Caco-2 (cell line): ENCODE measurements at places on chromosomes 6 and 20.

GRCh38 chr6:12590901-12591300 lies 125.7 kb upstream of the PHACTR1 start:
- no peak for DNase-seq

DNA sequence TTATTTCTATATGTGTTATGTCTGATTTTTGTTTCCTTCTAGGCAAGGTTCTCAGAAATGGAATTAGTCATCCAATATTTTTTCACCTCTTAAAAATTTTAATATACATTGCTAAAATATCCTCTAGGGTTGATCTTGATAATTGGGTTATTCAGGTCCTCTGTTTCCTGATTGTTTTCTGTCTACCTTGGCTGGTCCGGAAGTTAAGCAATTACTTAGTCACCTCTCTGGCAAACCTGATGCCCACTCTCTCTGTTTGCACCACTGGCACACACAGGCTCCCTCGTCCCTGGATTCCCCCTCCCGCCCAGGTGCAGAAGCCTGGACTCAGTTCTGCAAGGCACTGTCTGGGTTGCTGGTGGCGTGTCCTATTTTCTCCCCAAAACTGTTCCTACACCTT lies 27.7 kb downstream of the CST9L start:
- no peak for DNase-seq

DNA sequence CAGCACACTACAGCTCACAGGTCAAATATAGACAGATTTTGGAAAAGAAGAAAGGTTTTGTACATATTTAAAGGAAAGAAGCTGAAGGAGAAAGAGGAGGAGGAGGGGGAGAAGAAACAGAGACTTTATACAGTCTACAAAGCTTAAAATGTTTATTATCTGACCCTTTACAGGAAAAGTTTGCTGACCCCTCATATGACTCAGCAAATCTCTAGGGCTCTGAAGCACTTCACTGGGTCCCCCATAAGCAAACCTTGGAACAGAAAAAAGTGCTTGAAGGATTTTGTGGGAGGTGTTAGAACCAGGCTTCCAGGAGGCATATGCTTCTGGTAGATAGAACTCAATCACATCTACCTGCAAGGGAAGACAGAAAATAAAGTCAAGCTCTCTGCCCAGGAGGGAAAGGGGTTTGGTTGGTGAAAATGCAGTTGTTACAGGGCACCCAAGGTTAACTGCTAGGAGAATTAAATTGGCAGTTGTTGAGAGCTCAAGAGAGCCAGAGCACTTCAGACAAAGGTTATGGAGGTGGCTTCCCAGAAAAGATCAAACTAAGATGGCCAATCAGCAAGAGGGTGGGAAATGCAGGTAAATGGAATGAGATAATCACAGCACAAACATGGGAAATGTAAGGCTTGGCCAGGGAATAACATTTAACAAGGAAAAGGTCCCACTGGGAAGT lies 207.4 kb upstream of the SGK1 start:
- no peak for DNase-seq

GRCh38 chr6:124069230-124069950 lies 265.7 kb downstream of the NKAIN2 start:
- no peak for DNase-seq

DNA sequence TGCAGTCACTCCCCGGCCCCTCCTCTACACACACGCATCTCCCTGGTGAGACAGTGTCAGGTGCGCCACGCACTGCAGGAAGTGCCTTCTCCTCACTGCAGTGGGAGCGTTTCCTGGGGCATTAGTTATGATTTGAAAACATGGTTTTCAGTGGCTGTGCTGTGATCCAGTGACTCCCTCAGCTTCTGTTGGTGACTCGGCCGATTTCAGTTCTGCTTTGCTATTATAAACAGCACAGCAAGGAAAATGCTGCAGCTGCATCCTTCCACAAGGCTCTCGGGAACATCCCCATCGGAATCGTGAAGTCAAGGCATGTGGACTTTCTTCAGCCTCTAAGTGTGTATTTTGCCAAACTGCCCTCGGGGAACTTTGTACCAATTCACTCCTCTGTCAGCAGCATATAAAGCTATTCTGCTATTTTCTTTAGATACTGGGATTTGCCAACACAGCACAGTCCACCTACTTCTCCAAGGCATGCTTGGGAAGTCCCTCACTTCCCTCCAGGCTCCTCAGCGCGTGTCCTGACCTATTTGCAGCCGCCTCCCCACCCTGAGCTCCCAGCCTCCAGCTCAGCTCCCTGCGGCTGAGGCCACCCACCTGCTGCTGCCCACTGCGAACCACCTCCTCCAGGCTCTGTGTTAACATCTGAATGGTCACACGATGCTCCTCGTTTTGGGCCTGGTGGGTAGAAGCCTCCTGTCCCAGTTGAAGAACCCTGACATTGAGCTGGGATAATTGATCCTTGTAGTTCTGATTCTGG lies 54.5 kb downstream of the GINS1 start:
- DNase-seq: no peak

GRCh38 chr20:58694241-58695083 lies 1.9 kb downstream of the NPEPL1 start:
- DNase-seq: no peak

DNA sequence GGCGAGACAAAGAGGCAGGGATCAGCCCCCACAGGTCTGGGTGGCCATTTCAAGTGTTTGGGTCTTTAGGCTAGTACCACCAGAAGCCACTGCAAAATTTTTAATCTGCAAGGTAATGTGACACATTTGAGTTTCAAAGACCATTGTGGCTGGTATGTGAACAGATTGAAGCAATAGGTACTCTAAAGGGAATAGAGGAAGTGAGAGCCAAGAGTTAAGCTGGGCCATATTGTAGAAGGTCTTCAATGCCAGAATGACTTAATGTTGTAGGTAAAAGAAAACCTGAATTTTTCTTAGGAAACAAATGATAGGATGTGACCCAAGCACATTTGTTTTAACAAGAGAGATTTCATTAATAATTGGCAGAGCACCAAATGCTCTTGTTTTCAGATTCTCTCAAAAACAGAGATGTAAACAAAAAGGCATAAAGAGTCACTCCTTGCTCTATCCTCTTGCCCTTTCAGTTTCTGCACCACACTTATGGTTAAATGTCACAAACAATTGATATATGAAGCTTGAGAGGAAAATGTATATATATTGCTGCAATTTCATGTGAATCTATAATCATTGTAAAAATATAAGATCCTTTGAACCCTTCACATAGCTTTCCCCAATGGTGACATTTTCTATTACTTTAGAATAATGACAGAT lies 307.1 kb upstream of the PLN start:
- DNase-seq: no peak

DNA sequence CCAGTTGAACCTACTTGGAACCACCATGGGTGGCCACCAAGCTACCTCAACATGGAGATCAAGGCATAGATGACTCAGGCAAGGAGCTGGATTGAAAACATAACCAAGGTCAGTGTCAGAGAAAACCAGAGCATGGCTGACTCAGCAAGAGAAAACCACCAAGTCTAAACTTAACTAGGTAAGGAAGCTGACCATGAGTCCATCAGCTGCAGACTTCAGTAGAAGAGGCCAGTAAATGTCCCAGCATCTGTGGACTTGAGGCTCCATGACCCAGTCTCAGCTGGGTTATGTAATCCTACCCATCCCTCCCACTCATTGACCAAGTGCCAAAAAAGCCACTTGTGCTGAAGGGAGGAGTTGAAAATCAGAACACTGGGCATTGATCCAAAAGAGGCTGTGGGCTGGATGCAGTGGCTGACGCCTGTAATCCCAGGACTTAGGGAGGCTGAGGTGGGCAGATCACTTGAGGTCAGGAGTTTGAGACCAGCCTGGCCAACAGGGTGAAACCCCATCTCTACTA lies 93.7 kb upstream of the CBLN4 start:
- no peak for DNase-seq

DNA sequence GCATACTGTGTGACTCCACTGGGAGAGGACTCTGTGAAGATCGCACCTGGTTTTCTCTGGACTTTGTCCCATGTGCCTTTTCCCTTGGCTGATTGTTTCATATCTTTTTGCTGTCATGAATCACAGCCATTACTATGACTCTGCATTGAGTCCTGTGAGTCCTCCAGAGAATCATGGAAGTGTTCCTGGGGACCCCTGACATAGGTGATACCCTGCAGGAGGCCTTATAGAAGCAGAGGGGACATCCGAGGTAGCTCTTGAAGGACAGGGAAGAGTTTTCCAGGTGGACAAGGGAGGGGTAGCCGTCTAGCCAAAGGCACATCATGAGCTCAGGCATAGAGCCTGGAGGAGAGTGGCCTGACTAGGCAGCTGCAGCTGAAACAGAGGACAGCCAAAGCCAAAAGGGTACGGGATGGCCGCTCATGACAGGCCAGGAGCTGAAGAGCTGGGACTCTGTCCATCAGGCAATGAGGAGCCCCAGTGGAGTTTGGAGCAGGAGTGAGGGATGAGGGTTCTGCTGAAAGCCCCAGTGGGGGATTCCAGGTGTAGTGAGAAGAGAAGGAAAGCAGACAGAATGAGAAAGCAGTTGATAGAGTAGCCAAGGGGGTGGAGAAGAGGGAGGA lies 86.6 kb upstream of the TOX2 start:
- peak; percentile 34 for DNase-seq

- no peak for DNase-seq
These were observed 48.2 kb downstream of the APCDD1L start for GRCh38 chr20:58466729-58467571.

DNA sequence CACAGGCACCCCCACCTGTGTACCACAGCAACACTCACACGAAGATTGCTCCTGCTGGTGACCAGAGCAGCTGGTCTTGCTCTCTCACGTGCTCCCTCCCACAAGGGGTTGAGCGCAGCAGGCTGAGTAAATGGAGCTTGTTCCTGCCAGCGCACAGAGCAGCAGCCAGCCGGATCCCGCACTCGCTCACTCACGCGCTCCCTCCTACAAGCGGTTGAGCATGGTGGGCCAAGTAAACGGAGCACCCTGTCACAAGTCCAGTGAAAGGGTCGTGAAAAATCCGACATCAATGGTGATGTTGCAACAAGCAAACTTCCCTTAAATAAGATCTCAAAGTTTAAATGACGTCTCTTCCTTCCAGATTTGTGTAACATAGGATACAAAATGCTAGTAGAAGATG lies 313.7 kb downstream of the FOXC1 start:
- no peak for DNase-seq

DNA sequence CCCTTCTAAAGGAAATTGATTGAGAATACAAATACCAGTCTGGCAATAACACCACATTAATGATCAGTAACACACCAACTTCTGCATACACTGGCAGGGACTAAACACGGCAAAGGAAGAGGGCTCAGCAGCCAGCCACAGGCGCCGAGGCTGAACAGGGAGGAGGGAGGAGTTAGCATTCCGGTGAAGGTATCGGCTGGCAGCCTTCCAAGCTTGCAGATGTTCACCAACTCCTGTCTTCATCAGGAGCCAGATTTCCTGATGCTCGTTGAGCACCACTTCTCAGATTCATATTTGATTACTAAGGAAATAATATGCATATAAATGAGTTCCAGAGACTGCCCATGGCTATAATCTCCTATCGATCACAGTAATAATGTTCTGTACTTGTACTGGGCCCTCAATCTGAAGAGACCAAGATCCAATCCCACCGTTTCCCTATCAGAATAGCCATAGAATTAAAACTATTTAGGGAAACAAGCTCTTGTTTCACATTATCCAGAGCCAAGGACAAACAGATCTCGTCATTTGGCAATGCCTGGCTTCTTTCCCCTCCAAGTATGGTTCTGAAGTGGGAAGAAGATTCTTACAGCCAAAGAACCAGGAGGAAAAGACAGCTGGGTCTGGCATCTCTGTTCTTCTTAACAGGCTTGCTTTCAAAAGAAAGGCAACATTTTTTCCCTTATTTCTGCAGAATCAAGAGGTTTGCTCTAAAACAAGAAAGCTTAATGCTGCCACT lies 42.2 kb downstream of the GFOD1 start:
- no peak for DNase-seq

- DNase-seq: no peak
These were observed 110.6 kb downstream of the ARID1B start for GRCh38 chr6:156887623-156888269.

GRCh38 chr6:99096170-99096569 lies 148.4 kb upstream of the FBXL4 start:
- no peak for DNase-seq

GRCh38 chr6:113633638-113634037 lies 223.5 kb upstream of the MARCKS start:
- no peak for DNase-seq

- no peak for DNase-seq
These were observed 182.9 kb downstream of the PTPRT start for GRCh38 chr20:43006651-43007375.

- DNase-seq: no peak
These were observed 66.0 kb downstream of the CDS2 start for GRCh38 chr20:5192570-5193431.

DNA sequence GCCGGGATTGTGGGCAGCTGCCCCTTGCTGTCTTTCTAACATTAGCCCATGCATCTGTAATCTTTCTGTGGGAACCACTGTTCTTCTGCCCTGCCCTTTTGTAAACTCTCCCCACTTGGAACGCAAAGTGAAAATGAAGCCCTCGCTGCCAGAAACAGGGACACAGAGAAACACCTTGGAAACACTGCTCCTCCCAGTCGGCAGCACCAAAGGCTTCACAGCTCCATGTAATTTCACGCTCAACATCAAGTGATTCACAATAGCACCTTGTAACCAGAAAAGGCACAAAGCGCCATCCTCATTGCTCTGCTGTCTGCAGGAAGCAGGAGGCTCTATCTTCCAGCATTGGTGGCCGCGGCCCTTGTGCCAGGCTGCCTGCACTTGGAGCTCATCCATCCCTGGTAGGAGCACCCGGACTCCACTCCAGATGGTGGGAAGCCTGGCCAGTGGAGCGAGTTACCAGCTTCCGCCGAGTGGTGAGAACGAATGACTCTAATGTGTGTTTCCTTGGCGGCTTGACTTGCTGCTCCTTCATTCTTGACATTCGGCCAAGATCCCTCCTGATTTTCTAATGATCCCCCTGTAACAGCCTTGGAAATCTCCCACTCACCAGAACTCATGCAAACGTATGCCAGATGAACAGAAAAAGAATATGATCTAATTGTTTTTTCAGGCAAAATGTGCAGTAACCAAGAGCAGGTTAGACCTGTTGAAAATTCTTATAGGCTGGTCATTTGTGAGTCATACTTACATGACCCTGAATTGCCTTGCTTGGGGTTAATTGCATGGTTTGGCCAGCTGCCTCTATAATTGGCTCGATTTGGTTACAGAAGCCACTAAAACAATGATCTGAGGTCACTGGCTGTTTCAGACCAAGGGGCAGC lies 169.1 kb upstream of the CDYL start:
- DNase-seq: no peak

DNA sequence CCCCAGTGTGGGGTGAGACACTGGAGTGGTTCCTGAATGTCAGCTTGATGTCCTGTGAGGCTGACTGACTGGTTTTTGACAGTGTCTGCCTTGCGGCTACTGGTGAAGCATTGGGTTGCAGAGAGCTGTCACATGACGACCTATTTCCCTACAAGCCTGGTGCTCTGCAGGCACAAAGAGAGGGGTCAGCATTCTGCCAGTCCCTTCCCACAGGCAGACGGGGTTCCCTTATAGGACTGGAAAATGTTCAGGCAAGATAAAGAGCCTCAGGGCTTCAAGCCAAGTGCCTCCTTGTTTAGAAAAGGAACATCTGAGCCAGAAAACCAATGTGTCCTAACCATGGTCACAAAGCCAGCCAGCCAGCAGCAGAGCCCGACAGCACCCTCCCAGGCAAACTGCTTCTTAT lies 11.0 kb downstream of the LY86 start:
- DNase-seq: no peak
